ENCODE measurements at places on chromosomes 5 and 9.

- DNase-seq = peak; percentile 11
Measured at GRCh38 chr9:27394154-27394825, 97.3 kb upstream of the EQTN start.

GRCh38 chr9:70618784-70619183, 204.3 kb upstream of the KLF9 start:
- DNase-seq = no peak

DNA sequence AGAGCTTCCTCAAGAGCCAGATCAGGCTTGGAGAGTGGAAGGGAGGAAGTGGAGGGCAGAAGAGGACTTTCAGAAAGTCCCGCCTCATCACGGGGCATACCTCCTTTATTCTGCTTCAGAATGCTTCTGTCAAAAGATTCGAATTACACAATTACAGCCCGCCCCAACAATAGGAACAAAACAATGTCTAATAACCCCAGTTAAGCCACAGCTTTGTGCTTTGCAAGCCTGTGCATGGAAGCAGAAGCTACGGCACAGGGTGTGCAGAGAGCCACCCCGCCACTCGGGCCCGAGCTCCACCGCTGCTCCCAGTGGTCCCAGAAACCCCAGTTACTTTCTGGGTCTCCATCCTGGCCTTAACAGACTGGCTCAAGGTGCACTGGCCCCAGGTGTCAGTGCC, 23.5 kb downstream of the HNRNPH1 start:
- DNase-seq = no peak

- DNase-seq = no peak
Measured at GRCh38 chr9:97766610-97767009, 69.5 kb upstream of the XPA start.

DNA sequence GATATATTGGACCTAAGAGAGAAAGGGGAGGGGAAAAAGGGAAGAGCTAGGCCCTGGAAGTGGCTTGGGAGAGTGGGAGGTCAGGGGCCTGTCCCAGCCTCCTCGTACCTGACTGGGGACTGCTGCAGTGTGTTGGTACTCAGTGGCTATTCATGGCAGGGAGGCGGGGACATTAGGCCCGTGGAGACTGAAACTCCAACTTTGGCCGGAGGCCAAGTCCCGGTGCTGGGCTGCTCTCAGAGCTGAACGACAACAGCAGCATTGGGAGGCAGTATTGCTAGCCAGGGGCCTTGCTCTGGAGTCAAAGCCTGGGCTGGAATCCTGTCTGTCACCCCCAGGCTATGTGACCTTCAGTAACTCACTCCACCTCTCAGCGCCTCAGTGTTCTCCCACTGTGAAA, 37.8 kb downstream of the NEURL1B start:
- no peak for DNase-seq

- DNase-seq = no peak
Measured at GRCh38 chr9:89508951-89509615, 11.2 kb upstream of the SEMA4D start.

DNA sequence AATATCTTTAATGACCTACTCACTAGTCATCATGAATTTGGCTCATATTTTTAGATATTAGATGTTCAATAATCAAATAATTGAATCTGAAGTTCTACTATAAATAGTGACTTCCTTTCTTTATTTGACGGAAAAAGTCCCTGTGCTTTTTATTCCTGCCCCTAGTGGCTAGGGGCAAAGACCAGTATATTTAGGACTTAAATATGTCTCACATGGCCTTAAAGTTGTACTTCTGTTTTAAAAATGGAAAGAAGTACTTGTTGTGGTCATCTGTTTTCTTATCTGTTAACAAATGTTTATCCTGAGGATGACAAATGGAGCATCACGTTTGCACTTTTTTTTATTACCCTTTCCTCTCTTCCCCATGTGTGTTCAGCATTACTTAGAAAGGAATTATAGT, 89.2 kb upstream of the GRHPR start:
- DNase-seq = no peak

- no peak for DNase-seq
Measured at GRCh38 chr5:147446523-147446922, 63.3 kb downstream of the DPYSL3 start.

GRCh38 chr9:81789721-81790120, 100.4 kb upstream of the TLE1 start:
- DNase-seq = peak; percentile 75

GRCh38 chr9:105483618-105484017, 35.8 kb downstream of the FSD1L start:
- no peak for DNase-seq

DNA sequence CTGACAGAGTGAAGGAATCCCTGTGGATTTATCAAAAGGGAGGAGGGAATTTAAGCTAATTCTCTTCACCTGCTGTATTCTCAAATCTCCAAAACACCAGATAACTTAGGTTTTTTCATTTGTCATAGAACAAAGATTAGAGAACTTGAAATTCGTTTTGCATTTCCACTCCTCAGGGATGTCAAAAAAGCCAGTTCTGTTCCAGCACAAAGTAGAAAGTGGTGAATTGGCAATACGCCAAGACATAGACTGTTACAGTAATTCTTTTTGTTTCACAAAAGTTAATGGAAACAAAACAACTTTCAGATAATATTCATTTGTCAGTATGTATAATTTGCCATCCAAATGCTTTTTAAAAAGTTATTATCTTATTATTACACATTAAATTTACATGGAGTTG, 15.0 kb downstream of the S1PR3 start:
- no peak for DNase-seq

DNA sequence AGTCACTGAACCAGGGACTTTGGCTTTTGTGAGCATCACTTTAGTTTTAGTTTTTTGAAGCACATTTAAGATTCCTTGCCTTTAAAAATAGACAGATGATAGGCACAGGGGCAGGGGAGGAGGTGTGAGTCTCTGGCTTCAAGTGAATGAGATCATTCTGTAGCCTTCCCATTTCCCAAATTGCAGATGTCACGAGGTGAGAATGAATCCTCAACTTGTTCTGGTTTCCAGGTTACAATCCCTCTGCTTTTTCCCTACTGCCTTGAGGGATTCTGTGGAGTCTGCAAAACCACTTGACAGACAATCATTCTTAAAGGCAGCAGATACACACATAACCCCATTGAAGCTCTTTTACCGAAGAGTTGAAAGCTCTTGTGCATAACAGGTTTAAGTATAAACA, 332.4 kb downstream of the DMAC1 start:
- no peak for DNase-seq

- no peak for DNase-seq
Measured at GRCh38 chr5:152016421-152016820, 91.8 kb upstream of the GLRA1 start.

DNA sequence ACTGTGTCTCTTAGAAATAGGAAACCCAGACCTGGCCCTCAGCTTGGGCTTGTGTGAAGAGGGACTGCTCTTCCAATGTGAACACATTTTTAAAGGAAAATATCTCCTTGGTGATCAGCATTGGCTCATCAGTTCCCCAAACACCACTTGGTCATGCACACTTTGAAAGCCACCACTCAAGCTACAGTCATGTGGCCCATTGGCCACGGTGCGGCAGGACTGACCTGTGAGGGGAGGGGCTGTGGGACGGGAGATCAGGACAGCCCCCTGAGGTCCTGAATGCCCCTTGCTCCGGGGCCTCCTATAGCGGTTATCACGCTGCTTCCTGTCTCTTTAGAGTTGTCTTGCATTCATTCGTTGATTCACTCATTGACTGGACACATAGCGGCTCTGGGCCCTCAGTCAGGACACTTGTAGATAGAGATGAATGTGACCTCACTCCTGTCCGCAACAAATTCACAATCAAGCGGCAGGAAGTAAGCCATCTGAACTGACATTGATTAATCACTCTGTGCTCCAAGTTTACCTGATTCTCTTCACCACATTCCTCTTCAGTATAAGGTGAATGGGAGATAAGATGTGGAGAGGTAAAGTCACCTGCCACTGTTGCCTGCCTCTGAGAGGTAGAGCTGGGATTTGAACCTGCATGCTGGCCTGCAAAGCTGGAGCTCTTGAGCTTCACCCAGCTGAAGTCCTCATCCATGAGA, 73.1 kb downstream of the COL15A1 start:
- DNase-seq = no peak

- DNase-seq = no peak
Measured at GRCh38 chr5:113068559-113068958, 92.0 kb downstream of the DCP2 start.

GRCh38 chr5:126521130-126521529, 73.9 kb downstream of the ALDH7A1 start:
- DNase-seq = no peak

- DNase-seq = no peak
Measured at GRCh38 chr5:1108023-1108864, 3.6 kb downstream of the SLC12A7 start.

GRCh38 chr9:17453751-17454150, 125.1 kb upstream of the SH3GL2 start:
- DNase-seq = no peak

DNA sequence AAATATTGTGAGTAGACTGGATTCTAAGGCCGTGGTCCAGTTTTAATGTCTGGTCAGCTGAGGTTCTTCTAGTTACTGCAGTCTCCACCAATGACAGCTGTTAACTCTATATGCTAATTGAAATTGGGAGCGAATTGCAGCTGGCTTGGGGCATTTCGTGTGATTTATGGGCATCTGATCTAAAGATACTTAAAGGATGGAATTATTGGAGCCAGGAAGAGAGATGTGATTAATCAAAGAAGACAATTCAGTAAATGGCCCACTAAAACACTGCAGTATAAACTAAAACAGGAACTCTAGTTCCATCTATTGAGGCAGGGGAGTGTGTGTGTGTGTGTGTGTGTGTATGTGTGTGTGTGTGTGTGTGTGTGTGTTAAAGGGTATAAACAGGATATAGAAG, 157.5 kb upstream of the IQGAP2 start:
- DNase-seq = no peak

DNA sequence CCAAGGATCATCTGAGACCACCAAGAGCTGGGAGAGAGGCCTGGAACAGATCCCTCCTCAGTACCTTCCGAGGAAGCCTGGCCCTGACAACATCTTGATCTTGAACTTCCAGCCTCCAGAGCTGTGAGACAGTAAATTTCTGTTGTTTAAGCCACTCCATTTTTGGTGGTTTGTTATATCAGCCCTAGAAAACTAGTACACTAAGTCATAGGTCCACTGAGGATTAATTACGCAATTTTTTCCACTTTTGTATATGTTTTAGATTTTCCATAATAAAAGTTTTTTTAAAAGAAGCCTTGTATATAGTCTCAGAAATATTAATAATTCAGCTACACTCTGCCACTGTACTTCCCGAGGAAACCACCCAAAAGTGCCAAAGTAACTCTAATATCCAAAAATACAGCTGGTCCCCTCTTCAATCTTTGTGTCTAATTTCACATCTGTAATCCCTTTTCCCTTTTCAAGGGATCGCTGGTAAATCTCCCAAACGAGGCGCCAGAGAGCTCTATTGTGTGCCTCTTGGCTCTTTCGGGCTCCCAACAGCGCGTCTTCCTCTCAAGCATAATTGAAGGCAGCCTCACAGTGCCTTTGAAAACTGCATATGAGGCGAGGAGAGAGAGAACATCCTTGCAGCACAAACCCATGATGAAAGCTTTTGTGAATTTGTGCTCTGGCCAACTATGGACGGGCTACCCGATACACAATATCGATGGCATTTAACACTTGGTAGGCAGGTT, 32.7 kb downstream of the PRUNE2 start:
- DNase-seq = peak; percentile 25

DNA sequence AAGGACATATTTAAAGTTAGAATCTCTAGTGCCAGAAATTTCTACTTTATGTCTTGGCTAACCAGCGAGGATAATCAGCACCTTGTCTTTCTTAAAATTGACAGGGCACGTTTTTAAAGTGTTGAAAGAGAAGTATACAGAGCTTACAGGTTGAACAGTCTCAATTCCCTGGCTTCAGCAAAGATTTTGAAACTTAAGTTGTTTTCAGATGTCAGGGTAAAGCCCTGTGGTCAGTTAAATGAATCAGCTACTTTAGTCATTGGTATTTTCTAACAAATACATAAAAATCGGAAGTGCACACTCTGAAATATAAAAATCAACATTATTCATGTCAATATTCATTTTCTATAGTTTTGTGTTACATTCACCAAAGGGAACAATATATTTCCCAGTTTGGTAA, 29.1 kb downstream of the SNCAIP start:
- DNase-seq = no peak

- DNase-seq = peak; percentile 69
Measured at GRCh38 chr5:168793841-168794837, 215.0 kb upstream of the PANK3 start.

- peak; percentile 51 for DNase-seq
Measured at GRCh38 chr5:43033841-43034590, 6.1 kb downstream of the ANXA2R start.

GRCh38 chr5:97476852-97477534, 293.9 kb upstream of the RIOK2 start:
- DNase-seq = no peak

GRCh38 chr5:16539169-16539666, 73.6 kb upstream of the ZNF622 start:
- peak; percentile 92 for DNase-seq

- DNase-seq = peak; percentile 84
Measured at GRCh38 chr9:79360387-79361347, 211.1 kb upstream of the TLE4 start.

DNA sequence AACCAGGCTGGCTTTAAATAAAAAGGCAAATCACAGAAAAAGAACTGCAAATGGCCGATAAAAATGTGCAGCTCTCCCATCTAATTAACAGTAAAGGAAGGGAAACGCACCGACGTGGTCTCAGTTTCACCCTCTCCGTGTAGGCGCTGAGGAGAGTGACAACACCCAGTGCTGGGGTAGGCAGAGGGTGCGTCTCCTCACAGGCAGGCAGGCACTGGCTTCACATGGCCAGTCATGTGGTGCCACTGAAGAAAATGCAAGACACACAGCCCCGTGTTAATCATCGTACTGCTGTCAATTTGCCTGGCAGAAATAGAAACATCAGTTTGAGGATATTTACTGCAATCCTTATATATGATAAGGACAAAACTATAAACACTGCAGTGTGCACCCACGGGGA, 178.4 kb downstream of the FANCC start:
- no peak for DNase-seq

DNA sequence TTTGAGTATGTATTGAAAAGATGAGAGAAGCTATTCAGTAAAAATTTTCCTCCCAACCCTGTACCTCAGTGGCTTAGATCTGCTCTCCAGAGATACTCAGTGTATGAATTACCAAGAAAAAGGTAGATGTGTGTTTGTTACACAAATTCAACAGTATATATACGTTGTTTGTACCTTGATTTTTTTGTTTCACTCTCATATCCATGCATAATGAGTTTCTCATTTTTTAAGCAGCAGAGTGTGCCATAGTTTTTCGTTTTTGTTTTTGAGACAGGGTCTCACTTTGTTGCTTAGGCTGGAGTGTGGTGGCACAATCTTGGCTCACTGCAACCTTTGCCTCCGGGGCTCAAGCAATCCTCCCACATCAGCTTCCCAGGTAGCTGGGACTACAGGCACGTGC, 77.7 kb downstream of the RAB24 start:
- no peak for DNase-seq

DNA sequence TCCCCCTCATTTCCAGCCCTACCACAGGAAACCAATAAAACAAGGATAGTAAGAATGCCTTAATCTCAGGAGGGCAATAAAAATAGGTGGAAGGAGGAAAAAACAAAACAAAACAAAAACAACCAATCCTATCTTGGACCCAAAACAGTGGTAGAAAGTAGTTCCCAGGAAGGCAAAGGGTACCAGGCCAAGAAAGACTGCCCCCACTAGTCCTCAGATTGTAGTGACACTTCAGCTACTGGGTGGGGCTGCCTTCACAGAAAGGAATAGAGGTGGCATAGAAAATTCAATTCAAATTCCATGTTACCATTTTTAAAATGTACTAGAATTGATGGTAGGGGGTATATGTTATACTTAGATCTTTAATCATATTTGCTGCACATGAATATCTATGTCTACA, 59.3 kb downstream of the DPYSL3 start:
- no peak for DNase-seq

GRCh38 chr9:36948051-36948450, 86.0 kb downstream of the PAX5 start:
- DNase-seq = no peak
